Activated CD4-positive, alpha-beta T cell treated with anti-CD3 and anti-CD28 coated beads for 1 hour (primary cell): ENCODE measurements at places on chromosomes 13 and 19.

GRCh38 chr13:102903659-102904407 lies 58.0 kb downstream of the ERCC5 start:
- DNase-seq: no peak

DNA sequence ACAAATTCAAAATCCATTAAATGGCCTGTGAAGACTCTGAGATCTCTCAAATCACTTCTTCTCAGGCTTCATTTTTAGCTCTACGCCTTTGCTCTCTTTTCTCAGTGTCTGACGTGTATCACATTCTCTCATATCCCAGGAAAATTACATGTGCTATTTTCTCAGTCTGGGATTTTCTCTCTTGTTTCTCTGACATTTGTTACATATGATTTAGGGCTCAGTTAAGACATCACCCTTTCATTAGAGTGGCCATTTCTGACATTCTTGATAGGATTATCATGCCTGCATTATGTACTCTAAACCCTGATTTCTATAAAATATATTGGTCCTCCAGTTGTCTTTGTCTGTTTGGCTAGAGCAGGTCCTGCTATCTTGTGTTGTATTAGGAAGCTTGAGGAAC lies 136.6 kb downstream of the GPC5 start:
- DNase-seq: no peak

- DNase-seq: no peak
These were observed 21.1 kb upstream of the CCDC97 start for GRCh38 chr19:41288673-41289530.

- DNase-seq: no peak
These were observed 1385.3 kb upstream of the SPRY2 start for GRCh38 chr13:81726037-81726726.

DNA sequence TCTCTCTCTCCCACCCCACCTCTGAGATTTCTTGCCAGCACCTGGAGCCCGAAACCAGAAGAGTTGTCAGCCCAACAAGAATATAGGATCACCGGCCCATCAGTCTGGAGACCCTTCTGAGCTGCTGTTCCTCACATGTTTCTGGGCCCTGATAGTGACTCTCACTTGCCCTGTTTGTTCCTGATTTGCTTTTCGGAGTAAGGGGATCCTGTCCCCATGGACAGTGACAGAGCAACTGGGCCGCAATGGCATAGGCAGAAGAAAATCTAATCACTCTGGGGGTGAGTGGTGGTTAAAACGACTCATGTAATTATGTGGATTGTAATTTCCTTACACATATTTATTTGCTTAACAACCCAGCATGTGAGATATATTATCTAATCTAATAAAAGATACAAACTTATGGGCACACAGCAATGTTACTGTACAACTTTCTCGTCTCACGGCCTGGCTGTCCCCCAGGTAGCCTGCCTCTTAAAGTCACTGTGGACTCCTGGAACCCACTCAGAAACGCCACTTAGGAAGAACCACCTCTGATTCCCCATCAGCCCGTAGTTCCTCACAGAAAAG lies 663 bp upstream of the SMAD9 start:
- no peak for DNase-seq

- DNase-seq: no peak
These were observed 101.8 kb downstream of the FAM216B start for GRCh38 chr13:42883142-42883541.

DNA sequence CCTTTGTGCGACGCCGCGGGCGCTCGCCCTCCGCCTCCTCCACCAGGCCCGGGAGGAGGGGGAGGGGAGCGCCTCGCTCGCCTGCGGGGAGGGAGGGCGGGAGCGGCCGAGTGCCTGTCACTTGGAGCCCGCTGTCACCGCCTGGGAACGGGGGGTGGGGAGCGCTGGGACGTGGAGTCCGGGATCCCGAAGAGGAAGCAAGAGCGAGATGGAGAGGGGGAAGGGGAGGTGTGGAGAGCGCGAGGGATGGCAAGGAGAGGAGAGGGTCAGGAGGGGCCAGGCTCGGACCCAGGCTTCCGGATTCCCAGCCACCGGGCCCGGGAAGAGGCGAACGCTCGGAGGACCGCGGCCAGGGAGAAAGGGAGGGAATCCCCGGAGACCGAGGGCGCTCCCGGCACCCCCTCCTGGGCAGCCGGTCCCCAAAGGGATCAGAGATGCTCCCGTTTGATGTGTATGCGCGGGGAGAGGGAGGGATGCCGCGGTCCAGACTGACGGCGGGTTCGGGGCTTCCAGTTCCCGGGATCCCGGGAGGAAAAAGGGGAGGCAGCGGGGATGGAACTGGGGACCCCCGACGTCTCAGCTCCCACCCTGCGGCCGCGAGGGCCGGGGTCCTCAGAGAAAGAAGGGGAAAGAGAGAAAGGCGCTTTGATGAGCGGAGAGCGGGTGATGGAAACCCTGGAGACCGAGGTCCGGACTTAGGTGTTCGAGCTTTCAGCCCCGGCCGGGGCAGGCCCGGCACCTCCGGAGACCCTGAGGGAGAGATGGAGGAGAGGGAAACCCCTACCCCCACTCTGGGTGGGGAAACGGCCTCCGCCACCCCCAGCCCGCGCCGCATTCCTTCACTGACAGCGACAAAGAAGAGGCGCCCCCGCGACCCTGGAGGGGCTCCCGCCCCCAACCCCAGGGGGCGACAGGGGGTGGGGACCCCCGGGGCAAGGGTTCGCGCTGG lies 4.7 kb upstream of the DPF1 start:
- no peak for DNase-seq

- DNase-seq: no peak
These were observed 14.8 kb upstream of the MTUS2 start for GRCh38 chr13:28805193-28805819.

DNA sequence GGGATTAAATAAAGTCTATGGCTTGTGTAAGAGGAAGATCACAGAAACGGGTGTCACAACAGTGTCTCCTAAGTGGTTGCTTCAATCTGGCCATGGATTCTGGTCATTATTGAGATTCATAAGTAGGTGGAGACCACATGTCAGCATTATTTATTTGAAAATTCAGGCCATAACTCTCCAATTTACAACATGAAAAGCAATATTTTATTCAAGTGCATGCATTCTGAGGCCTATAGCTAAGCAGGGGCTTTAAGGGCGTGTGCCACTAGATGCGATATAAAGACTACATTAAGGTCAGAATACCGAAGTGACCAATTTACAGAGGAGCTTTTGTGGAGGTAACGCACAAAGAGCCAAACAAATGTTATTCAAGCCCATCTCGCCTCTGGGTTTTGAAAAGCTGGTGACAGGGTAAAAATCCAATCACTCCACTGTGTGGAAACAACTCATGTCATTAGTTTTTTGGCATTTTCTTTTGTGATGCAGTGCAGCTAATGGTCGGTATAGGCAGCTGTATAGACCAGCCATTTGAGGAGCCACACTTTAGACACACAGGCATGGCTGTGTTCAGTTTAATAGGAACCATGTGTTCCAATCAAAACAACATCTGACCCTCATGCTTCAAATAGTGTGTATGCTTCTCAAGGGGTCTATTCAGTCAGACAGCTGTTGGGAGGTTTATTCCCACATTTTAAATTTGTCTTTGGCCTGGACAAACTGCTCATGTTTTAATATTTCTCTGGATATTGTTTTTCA lies 123.7 kb downstream of the KL start:
- DNase-seq: no peak

DNA sequence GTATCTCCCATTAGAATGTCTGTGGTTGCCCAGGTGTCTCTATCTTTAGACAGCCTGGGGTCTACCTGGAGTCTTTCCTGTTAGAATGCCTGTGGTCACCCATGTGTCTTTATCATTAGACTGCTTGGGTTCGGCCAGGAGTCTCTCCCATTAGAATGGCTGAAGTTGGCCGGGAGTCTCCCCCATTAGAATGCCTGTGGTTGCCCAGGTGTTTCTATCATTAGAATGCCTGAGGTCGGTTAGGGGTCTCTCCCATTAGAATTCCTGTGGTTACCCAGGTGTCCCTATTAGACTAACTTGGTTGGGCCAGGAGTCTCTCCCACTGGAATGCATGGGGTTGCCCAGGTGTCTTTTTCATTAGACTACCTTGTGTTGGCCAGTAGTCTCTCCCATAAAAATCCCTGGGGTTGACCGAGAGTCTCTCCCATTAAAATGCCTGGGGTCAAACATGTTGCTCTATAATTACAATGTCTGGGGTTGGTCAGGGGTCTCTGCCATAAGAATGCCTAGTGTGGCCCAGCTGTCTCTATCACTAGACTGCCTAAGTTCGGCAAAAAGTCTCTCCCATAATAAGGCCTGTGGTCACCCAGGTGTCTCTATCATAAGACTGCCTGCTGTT lies 1448.7 kb downstream of the UQCRFS1 start:
- DNase-seq: no peak

DNA sequence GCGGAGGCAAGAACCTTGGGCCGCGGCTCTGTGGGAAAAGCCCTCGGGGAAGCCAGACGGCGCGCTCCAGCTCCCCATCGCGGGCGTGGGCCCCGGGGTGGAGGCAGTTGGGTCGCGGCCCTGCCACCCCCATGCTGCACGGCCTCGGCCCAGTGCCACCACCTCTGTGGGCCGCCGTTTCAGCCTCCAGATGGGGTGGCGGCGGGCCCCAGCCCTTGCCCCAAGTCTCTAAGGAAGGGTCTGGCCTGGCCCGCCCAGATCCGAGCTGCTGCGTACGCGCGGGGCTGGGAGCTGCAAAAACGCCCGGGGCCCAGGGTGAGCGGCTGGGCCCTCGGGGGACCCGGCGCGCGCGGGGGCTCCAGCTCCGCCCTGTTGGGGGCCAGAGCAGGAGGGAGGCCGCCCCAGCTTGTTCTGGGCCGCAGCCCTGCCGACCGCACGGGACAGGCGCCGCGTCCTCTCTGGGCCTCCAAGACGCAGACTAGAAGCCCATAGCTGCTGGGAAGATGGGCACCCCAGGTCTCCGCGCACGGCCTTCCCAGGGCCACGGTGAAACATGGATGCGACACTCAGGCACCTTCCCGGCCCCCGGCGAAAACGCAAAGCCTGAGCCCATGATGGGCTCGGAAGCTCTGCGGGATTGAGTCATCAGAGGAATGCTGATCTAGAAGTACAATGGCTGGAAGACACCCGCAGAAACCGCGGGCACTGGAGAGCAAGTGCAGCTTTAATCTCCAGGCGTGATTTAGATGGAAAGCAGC lies 110.1 kb downstream of the KCTD15 start:
- no peak for DNase-seq

DNA sequence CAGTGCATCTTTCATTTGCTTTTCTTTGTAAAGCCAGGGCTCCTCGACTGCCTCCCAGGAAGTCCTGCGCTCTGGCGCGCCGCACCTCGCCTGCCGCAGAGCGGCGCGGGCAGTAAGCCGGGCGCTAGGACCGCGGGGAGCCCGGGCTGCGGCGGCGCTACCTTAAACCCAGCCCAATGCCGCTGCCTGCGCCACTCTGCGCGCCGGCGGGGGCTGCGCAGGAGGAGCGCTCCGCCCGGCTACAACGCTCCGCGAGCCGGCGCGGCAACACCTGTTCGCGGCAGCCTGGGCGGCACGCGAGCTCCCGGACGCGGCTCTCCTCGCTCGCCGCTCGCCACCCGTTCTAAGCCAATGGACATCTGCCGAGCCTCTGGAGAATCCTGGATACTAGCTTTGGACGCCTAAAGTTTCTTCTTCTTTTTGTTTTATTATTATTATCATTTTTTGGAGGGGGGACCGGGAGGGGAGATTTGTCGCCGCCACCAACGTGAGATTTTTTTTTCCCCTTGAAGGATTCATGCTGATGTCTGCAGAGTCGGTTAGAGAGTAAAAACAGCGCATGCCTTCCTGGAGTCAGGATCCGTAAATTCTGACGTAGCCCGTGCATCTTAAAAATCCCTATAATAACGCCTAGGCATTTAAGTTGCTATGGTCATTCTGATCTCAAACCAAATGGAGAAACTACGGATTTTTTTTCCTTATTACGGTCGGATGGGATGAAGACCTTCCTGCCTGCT lies at the start of gene FGF9:
FGF9 (plus strand) TSS at position 191 of the 737 bp plus-strand sequence. CDS start 840 bp downstream, outside the sequence.
- DNase-seq: peak; percentile 73

DNA sequence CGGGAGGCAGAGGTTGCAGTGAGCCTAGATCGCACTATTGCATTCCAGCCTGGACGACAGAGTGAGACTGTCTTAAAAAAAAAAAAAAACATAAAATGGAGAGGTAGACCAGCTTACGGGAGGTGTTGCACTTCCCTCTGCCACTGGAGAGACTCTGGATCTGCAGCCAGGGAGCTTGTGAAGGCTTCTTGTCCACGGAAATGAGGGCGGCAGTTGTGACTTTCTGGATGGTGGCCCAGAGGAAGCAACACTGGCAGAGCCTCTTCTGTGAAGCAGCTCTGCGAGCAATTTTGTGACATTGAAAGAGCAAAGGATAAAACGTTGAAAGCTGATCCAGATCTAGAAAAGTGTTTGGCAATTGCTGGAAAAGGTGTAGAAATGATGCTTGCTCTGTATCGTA lies 10.4 kb downstream of the SPINT2 start:
- no peak for DNase-seq

DNA sequence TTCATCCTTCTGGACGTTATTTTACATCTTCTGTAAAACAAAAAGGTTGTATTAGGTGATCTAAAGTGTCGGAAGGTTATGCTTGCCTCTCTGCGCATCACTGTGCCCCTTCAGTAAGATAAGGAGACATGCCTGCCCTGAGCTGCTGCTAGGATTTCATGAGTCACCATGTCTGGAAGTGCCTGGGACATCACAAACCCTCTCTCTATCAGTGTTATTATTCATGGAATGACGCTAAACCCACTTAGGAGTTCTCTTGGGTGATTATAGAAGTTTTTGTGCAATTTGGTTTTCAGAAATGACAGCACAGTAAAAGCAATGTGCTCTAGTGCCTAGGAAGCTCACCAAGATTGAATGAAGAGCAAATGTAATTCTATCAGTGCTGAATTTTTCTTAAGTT lies 617.7 kb downstream of the DCT start:
- no peak for DNase-seq

DNA sequence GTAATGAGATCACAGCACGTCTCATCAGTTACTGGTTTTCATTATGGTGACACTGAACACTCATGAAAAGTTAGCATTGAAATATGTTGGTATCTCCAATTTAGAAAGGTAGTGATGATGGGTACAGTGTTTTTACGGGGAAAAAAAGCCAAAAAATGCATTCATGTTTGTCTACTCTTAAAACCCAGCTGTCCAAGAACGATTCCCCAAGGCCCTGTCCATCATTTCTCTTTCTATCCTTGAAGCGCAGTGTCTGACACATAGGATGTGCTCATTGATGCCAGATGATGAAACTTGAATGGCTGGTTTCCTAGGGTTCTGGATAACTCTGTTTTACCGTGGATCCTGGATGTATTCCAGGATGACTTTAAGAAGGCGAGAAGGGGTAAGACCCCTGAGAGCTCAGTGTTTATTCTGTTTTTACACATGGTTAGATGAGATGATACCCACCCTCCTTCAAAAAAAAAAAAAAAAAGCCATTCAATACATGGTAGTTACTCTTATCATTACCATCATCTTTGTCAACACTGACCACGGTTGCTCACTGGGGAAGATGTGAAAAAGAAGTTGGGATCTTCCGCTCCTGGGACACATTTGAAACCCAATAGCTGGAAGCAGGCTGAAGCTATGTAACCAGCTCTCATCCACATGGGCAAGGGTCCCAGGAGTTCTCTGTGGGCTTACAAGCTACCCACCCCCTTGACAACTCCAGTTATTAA lies 22.5 kb downstream of the SERP2 start:
- no peak for DNase-seq

- no peak for DNase-seq
These were observed 786.2 kb downstream of the UQCRFS1 start for GRCh38 chr19:28426730-28427225.
